ENCODE measurements at places on chromosomes 4 and X.
A peak's percentile ranks its signal among the peaks of the same experiment; 100 is the strongest.

DNA sequence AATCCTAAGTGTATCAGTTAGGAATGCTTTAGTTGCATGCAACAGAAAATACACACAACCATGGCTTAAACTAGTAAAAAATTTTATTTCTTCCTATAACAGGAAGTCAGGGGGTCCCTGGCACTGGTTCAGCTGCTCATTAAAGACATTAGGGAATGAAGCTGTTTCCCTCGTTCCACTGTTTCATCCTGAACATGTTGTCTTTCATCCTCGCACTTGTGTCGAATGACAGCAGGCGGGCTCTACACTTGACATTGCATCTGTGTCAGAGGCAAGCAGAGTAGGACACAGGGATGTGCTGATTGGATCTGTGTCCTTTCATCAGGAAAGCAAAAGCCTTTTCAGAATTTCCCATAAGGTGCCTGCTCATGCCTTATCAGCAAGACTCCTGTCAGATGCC, 22.8 kb upstream of the C1QTNF7 start:
- no peak for DNase-seq

- DNase-seq, result no peak
Measured at GRCh38 chr4:17510582-17510981, 1.3 kb downstream of the QDPR start.

GRCh38 chr4:5019274-5019673, at the start of gene CYTL1:
Gene CYTL1, minus strand, starts transcription at chr4:5019458. Its CDS starts 13 bp downstream, at chr4:5019445.
- no peak for DNase-seq

DNA sequence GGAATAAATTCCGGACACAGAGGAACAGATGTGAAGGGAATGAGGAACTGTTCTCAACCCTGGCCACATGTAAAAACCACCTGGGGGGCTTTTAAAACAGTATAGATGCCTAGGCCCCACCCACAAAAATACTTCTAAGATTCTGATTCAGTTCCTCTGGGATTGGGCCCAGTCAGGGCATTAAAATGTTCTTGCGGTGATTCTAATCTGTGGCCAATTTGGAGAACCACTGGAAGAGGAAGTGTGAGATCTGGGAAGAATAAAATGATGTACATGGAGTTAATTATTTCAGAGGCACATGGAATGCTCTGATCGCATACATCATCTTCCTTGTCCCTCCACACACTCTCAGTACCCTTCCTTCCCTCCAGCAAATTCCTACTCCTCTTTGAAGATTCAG, 192.2 kb downstream of the APBB2 start:
- no peak for DNase-seq

DNA sequence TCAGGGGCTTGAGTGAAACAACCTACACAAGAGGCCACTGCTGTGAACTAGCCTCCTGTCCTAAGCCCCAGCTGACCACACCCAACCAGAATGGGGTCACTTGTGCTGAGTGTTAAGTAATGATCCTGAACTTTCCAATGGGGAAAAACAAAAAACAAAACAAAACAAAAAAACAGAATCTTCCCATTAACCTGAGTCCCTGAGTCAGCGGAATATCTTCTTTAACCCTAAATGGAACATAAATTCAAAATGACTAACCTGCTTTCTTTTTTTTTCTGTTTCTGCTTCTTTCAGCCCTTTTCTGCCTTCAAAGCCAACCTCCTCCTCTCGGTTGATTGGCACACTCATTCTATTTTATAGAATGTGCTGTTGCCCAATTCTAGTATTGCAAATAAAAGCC, 31.2 kb upstream of the MAGEA8 start:
- DNase-seq, result no peak

DNA sequence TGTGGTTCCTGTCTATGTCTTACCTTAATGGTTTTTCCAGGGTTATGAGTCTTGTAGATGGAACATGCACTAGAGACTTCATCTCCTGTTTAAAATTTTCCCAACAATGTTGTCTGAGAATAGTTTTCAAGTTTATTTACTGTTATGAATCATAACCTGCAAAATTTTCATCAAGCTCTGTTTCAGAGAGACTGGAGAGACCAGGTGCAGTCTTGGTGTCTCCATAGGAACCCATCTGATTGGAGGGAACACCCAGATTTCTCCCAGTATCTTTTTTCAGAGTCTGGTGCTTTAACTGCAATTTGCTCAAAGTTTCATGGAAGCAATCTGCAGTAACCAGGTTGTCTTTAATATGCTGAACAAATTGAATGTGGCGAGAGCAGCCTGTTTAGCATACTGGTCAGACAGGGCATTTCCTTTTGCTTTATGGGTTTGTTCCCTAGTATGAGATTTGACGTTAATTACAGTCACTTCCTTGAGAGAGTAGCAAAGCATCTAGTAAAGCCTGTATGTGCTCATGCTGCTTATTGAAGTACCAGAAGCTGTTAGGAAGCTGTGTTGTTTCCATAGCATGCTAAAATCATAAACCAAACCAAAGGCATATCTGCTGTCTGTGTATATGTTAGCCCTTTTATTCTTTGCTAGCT, 18.8 kb upstream of the VSIG1 start:
- DNase-seq, result no peak

DNA sequence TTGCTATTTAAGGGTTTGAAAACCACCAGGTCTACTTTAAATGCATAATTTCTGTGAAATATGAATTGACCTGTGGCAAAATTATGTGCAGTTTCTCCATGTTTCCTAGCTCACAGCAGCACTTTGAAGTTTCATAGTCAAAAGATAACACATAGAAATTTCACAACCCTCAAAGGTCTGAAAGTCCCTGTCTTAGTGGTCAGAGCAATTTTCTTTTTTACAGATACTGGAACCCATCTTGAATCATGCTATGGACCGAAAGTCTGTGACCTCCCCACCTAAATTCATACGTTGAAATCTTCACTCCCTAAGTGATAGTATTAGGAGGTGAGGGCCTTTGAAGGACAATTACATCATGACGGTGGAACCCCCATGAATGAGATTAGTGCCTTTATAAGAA, 240.4 kb upstream of the BMP3 start:
- DNase-seq, result no peak

GRCh38 chrX:8738588-8739189, 6.8 kb upstream of the ANOS1 start:
- DNase-seq, result no peak

GRCh38 chrX:8879750-8880149, 78.6 kb upstream of the FAM9A start:
- no peak for DNase-seq

DNA sequence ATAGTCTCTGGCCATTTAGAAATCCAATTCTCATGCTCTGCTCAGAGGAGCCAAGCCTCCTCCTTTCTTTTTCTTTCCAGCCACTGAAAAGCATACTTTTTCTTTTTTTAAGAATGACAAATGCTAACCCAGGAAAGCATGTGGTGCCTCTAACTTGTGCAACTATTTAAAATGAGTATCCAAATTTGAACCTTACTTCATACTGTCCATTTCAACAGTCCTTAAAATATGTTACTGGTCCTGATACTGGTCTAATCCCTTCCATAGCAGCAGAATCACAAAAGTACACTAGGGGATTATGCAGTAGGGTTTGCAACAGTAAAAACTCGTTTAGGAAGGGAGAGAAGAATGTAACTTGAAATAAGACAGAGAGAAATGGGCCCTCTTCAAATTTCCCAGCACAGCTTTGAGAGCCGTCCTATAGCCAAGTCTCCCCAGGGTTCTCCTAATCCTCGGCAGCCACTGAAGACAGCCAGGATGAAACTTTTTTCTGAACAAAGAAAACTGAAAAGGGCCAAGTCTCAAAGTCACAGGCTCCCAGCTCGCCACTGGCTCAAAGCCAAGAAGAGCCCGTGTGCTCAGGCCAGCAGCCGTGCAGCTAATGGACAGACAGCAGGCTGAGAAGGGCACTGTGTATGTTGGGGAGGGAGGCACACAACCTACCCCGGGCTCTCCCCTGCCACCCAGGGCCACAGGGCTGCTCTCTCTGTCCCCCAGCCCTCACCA, 39.5 kb downstream of the GPC4 start:
- DNase-seq, result no peak

DNA sequence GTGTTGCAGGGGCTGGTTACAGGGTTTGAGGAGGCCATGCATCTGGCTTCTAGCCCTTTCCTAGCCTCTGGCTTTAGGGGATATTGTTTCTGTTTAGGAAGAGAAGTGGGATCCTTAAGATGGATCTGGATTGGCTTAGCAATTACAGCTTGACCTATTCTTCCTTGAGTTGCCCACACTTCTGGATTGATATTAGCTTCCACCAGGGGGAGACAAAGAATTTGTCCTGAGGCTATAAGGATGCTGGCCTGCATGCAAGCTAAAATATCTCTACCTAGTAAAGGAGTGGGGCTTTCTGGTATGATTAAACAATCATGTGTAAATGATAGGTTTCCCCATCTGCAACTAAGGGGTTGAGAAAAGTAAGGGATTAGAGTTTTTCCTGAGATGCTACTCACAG, 117.2 kb downstream of the TEX13C start:
- DNase-seq, result no peak

DNA sequence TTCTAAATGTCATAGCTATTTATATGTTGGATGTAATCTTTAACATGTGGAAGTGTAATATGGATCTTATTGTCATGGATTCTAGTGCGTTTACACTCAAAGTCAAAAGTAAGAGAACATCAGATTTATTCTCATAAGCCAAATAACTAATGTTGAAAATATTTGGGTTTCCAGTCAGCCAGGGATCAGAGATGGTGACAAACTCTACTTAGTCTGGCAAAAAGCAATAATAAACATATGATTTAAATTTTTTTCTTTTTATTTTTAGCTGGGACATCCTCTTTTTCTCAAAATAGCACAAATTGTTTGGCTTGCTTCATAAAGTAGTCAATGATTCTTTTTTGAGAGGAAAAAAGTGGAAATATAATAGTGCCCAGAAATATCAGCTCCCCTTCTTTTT, 392.3 kb downstream of the ARHGAP24 start:
- DNase-seq, result no peak

- no peak for DNase-seq
Measured at GRCh38 chrX:100363896-100364295, 46.2 kb downstream of the PCDH19 start.

GRCh38 chr4:40388239-40388638, 53.1 kb downstream of the CHRNA9 start:
- peak; percentile 28 for DNase-seq

DNA sequence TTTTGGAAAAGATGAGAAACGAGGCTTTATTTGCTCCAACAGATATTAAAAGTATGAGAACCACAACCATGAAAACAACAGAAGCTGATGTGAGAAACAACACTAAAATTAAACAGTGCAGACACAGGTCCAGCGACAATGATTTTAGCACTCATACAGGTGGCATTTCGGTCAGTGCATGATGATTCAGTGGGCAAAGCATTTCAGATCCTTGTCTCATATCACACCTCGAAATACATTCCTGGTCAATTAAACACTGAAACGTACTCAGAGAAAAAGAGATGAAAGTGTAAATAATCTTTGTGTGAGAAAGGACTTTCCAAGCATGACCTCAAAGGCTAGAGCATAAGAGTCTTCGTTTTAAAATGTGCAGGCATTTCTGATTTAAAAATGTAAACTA, 85.2 kb downstream of the ACOX3 start:
- DNase-seq, result no peak

- DNase-seq, result no peak
Measured at GRCh38 chrX:150060406-150060805, 122.1 kb upstream of the EOLA2 start.

DNA sequence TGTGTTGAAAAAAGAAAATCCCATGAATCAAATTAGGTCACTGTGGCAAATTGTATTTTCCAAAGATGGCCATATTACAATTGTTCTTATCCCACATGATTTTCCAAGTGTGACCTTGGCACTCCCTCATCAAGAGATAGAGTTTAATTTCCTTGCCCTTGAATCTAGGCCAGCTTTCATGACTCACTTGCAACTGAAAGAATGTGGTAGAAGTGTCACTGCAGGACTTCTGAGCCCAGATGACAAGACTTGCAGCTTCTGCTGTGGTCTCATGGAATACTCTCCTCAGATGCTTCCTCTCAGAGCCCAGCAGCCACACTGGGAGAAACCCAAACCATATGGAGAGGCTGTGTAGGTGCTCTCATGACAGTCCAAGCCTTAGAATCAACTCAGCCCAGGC, 139.0 kb downstream of the ADAMTS3 start:
- no peak for DNase-seq

DNA sequence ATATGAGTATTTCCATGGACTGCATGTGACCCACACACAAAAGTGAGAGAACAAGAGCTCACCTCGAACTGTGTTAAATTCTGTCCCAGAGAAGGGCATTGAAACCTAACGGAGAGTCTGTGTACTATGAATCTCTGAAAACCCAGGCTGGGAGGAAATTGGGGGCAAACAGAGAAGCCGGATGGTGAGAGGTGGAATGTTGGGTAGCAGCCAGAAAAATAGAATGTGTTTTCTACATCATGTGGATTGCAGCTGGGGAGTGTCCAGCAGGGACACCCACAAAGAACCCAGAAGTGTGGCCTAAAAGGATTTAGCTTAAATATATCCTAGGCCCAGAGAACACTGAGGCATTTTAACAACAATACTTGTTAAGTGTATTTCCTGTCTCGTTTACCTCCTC, 38.6 kb downstream of the MND1 start:
- no peak for DNase-seq

DNA sequence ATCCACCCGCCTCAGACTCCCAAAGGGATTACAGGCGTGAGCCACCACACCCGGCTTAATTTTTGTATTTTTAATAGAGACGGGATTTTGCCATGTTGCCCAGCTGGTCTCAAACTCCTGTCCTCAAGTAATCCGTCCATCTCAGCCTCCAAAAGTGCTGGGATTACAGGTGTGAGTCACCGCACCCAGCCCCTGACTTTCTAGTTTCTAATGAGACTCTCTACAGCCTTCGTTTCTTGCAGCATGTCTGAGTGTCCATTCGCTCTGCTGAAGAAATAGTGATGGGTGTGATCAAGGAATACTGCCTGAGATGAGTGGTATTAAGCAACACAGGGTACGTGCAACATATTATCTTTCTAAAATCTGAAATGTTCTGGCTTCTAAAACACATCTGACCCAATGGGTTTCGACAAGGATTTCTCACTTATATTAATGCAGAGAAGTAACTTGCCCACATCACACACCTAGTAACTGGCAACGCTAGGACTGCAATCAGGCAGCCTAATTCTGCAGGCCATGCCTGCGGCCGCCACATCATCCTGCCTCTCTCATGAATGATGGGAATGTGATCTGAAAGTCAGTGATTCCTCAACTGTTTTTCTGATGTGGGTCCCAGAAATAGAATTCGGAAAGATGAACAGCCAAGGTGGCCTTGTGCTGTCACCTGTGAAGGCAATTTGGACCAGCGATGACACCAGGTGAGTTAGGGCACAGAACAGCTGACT, 74.3 kb downstream of the RBM47 start:
- DNase-seq, result no peak

Data from bone marrow (tissue), 2 donors.